ENCODE measurements at places on chromosomes 3 and 15.
A peak's percentile ranks its signal among the peaks of the same experiment; 100 is the strongest.

DNA sequence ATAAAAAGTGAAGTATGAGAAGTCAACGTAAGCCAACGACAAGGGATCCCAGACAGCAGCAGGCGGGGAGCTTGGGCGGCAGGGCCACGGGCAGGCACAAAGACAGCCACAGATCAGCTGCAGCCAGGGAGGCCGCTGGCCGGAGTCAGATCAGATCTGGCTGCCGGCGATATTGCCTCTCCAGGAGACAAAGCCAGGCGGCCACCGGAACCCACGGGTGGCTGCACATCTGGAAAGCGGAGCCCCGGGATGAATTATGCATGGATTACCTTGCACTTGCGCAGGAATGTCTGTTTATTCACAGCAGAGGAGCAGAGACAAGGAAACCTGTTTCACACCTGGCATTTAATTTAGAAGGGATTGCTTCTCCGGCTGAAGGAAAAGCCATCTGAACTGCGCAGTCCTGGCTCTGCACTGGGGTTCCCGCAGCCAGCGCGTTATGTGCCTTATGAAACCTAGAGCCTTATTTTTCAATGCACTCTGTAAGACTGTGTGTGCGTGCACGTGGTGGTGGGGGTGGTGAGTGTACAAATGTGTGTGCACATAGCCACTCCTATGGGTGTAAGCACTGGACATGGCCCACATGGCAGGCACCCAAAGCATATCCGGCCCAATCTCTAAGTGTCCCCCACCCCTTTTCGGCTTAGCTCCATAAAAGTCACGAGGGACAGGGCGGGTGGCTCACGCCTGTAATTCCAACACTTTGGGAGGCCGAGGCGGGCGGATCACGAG lies 427.8 kb upstream of the MCTP2 start:
- DNase-seq = no peak

DNA sequence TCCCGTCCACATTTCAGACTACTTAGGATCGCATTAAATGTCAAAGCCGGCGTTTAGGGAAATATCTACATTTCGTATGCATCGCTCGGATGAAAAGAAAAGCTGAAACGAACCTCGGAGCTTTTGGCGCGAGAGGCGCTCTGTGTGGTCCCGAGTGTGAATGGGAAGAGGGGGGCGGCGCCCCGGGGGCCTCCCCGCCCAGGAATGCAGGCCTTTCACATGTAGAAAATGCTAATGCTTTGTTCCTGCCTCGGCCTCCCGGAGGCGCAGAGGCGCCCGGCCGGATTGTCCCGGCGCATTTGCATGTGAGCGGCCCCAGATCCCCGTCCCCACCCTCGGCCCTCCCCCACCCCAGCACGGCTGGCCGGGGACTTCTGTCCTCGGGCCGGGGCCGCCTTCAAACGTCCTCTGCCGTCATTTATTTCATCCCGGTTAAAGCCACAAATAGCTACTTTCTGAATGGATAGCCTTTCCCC lies 37.0 kb upstream of the TRIM71 start:
- peak; percentile 32 for DNase-seq

GRCh38 chr3:171781711-171782127 lies 28.6 kb downstream of the PLD1 start:
- DNase-seq = no peak

- DNase-seq = no peak
These were observed 162.6 kb downstream of the KLF13 start for GRCh38 chr15:31489281-31489680.

Measured in brain microvascular endothelial cell (primary cell).